ENCODE measurements at places on chromosomes 1 and 21.
A peak's percentile ranks its signal among the peaks of the same experiment; 100 is the strongest.

GRCh38 chr1:39331647-39332046, 127.2 kb downstream of the MACF1 start:
- no peak for DNase-seq

DNA sequence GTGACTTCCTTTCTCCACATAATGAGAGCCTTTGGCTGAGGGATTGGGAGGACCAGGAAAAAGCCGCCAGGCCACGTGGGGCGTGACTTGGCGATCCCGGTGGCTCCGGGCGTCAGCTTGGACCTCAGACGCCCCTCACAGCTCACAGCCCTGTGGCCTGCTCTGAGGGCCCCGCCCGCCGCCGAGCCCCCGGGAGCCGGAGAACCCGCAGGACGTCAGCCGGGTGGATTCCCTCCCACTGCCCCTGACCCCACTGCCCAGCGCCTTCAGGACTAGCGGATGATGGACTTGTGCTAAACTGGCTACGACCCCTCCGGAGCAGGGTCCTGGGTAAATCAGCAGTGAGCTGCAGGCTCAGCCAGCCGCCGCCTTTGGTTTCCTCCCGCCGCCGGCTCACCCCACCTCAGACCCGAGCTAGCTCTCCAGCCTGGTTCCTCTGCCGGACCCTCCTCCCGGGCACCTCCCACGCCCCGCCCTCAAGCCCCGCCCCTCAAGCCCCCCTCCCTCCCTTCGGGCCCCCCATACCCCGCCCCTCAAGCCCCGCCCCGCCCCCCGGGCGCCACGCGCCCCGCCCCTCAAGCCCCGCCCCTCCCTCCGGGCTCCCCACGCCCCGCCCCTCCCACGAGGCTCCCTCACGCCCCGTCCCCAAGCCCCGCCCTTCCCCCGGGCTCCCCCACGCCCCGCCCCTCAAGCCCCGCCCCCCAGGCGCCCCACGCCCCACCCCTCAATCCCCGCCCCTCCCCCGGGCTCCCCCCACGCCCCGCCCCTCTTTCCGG, 10.0 kb upstream of the FAAP20 start:
- no peak for DNase-seq

- no peak for DNase-seq
Observed at GRCh38 chr1:112729909-112730308, 14.8 kb upstream of the PPM1J start.

- DNase-seq = no peak
Observed at GRCh38 chr1:229272164-229273158, 1.6 kb downstream of the RAB4A start.

- no peak for DNase-seq
Observed at GRCh38 chr21:34091032-34091431, 17.7 kb downstream of the MRPS6 start.

GRCh38 chr1:20485527-20486456, at the start of gene CAMK2N1:
TSS of gene CAMK2N1 (minus strand) at chr1:20486210. CDS start at chr1:20485379, 831 bp downstream.
- DNase-seq = peak; percentile 71

GRCh38 chr1:59767119-59767518, 47.6 kb upstream of the HOOK1 start:
- DNase-seq = no peak

DNA sequence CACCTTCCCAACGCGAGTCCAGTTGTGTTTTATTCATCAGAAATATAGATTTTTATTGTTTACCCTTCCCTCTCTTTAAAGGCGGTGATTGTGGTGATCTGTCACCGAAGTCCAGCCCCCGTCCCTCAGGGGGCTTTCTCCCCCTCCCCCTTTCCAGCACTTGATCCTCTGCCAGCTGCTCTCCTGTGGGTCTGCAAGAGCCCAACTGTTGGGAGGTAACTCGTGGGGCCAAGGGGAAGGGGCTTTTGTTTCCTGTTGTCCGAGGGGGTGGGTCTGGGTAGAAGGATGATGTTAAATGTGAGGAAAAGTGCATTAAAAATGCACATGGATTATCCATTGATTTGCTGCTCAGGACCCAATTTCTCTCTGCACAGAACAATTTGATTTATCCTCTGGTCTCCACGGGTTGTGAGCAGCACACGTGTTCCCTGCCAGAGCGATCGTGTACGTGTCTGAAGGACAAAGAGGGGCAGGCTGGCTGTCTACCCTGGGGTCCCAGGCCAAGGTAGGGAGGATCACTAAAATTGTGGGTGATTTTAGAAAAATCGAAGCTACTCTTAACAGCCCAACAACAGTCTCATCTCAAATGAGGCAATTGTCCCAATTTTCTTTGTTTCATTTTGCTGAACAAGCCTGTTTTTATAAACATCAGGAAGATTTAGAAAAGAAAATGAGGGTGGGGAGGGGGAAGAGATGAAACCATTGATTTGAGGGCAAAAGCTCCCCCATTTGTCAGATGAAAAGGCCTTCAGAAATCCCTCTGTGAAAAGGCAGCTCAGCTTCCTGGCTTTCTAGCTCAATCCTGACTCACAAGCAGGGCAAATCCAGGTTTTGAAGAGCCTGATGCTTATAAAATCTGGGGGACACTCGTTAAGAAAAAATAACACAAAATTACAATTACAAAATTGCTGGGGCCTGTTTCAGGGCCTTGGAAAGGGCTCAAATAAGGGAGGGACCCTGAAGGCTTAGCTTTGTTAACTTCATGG, 176.2 kb downstream of the RHOU start:
- no peak for DNase-seq

DNA sequence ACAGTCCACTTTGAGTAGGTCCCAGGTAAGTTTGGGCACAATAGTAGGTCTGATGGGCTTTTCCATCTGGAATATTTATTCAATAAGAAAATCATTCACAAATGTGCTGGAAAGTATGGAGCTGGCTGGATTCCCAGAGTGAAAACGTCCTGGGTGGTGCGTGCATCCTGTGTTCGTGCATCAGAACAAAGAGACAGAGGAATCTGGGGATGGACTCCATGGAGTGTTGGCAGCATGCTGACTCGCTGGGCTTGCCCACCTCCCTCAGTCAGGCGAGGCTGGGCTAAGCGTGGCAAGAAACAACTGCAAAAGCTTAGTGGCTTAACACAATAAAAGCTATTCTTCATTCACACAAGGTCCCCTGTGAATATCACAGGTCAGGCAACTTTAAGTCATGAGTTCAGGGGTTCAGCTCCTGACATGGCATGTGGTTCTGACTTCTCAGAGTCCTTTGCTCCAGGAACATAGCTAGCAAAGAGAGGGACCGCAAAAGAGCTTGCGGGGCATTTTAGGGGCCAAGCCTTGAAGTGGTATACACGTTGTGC, 151.6 kb upstream of the ZNF644 start:
- DNase-seq = no peak

- DNase-seq = no peak
Observed at GRCh38 chr21:38930066-38930465, 124.3 kb downstream of the ETS2 start.

GRCh38 chr1:109822749-109823542, 59.2 kb upstream of the EPS8L3 start:
- no peak for DNase-seq

DNA sequence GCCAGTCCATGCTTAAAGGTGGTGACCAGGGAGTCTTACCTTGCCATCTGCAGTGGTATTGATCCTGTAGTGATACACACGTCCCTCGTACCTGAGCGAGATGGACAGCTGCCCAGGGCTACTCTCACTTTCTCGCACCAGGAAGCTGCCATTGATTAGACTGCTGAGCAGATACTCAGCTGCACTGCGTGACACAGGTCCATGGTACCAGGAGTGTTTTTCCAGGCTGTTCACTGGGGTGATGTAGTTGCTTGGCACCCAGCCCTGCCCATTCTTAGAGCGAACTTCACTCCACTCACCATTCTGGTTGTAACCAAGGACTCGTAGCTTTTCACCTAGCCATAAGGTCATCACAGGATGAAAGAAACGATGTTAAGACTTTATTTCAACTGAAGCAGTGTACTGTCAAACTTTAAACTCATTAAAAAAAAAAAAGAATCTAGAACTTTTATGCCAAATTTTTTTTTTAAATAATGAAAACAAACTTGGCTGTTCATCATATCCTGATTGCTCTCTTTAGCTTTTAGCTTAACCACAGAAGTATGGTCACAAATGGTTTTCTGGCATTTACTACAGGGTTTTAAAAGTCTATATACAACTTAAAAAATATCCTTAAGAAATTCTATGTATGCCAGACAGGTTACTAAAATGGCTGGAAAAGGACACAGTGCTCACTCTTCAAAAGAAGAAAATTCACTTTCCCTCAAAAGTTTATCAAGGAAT, 44.6 kb downstream of the TOR3A start:
- no peak for DNase-seq

DNA sequence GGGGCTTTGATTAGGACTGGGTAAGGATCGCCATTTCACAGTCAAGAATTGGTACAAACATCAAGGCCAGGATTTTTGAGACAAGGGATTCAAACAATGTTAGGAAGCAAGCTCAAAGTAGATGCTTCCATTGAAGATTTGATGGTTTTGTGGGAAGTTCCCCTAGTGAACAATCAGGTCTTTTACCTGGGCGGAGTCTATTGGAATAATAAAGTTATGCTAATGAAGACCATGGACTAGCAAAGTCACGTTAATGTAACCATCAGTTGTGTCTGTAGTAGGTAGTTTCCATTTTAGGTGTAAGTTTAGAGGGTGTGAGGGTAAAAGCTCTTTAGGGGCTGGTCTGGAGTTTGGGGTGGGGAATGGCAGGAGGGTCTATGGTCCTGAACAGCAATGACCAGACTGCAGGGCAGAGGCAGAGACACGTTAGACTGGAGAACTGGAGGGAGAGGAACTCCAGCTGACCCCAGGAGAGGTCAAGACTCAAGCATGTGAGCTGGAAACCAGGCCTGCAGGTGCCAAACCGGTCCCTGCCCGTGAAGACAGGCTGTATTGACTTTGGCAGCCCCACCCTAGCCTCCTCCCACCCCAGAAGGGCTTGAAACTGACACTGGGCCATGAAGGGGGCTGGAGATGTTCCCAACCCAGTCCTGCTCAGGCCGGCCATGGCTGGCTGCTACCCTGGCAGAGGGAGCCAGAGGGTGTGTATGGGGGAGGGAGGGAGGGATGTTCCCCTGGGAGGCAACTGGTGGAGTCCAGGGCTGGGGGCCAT, 36.0 kb upstream of the GPR37L1 start:
- DNase-seq = no peak

DNA sequence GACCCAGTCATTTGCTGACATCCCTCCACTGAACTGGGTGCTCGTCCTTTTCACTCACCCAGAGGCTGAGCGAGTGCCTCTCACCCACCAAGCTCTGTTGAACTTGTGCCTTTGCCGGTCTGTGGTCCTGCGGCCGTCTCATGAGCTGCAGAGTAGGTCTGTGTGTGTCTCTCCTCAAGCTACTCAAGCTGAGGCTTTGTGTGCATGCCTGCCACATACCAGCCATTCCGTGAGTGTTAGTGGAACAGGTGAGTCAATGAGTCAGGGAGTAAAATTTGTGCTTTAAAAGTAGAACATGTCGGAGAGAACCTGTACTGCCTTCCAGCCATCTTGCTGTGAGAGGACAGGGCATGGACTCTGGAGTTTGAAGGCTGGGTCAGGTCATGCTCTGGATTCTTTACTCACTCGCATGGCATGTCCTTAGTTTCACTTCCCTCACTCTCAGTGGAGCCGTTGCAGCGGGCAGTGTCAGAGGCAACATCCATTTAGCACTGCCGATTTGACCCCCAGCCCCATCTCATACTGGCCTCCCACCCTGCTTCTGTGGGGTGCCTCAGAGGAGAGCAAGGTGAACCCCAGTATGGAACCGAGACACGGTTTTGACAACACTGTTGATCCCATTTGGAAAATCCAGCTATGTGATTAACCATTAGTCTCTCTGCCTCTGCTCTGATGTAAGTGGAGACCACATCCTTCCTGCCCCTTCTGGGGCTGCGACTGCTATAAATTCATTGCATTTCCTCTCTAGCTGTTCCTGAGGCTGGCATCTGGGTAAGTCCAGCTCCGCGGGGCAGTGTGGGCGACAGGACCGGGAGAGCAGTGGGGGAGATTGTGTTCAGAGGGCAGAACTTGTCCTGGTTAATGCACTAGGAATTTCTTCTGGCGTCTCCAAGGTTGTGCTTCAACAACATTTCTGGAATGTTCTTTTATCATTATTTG, at the start of gene NLRP3:
TSS of gene NLRP3 (plus strand) at position 751 of the 939 bp plus-strand sequence. CDS start 2,628 bp downstream, outside the sequence.
- DNase-seq = peak; percentile 74

DNA sequence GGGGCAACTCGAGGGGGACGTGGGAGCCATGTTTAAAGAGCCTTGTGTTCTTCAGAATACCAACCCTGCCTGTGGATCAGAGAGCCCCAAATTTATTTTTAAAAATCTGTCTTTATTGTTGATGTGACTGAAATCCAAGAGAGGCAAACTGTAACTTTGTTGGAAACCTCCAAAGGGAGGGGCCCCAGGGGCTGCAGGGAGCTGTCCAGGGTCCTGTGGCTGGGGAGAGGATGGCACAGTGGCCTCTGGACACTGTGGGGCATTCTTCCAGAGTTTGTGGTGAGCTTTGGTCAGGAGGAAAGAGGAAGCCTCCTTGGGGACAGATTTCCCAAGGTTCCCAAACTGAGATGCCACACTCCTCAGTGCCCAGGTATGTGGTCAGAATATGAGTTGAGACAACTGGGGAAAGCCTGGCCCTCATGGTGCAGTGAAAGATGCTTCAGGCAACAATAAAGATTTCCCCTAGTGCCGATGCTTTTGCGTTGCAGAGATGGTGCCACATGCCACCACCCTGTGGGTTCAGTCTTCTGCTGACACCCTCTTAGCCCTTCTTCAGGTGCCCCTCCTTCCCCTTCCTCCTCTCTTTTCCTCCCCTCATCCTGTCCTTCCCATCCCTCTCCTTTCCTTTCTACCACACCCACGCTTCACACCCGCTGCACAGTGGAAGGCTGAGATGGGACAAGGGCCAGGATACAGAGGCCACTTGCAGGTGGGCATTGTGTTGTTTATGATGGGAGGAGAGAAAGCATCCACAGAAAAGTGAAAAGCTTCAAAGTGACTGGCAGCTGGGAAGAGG, 122.1 kb downstream of the UCK2 start:
- DNase-seq = no peak

DNA sequence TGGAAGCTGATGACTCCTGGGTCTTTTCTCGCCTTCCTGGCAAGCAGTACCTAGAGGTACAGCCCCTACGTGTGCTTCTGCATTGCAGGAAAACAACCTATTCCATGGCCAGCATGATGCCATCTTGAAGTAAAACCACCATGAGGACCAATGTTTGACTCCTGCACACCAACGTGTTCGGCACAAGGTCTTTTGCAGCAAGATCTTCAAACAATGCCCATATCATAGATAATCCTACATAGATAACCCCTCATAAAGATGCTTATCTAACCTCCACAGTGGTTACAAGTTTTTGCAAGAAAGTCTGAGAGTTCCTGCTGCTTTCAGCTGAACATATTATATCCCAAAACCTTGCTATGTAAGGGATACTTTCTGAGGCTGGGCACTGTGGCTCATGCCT, 141.1 kb upstream of the MAP1LC3C start:
- no peak for DNase-seq

DNA sequence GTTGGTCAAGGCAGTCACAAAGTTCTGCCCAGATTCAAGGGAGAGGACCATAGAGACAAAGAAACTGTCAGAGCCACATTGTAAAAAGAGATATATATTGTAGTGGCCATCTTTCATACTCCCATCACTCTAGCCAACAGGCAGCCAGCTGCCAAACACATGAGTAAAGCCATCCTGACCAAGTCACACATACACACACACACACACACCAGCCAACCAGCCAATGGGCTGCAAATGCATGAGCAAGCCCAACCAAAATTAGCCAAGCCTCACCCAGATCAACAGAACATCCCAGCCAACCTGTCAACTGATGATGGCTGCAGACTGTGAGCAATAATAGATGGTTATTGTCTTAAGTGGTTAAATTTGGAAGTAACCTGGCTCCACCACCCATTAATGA, 120.7 kb downstream of the SEC16B start:
- DNase-seq = no peak

GRCh38 chr1:236325567-236325966, 43.8 kb upstream of the ERO1B start:
- DNase-seq = no peak

GRCh38 chr1:172673761-172674160, 14.9 kb downstream of the FASLG start:
- no peak for DNase-seq

- DNase-seq = no peak
Observed at GRCh38 chr1:59409986-59410385, 113.1 kb downstream of the FGGY start.

Measured in CD4-positive, alpha-beta T cell treated with Interleukin-17A for 1 hour (primary cell).